ENCODE measurements at places on chromosomes 4 and X.

DNA sequence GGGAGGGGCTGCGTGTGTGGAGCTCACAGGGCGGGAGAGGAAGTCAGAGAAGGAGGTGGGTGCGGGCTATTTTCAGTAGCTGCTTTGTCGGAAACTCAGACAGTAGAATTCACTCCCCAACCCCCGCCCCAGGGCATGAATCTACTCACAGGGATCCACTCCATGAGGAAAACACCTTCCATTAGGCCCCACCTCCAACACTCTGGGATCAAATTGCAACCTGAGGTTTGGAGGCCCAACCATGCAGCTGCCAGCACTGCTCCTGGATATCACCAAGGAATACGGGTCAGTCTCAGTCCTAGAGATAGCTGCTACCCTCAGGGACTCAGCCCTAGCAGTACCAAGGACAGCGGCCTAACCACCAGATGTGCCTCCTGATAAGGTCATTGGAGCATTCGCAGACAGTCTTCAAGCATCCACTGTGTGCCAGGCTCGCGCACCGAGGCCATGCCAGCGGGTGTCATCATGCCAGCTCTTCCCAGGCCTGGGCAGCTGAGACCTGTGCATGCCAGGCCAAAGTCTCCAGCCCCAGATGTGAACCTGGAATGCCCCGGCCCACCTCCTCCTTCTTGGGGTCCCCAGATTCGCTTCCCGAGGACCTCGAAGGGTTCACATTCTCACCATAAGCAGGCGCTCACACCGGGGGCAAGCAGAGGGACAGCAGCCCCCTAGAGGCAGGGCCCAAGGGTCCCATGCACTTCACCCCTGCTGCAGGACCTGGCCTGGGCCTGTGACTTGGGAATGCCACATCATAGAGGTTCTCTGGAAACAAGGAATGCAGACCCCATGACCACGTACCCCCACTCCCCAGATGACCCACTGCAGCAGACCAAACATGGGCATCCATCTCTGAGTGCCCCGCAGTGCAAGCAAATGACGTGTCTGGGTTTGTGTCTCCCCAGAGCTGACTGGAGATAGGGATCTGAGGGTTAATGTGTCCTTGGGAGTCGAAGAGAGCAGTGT is 102.3 kb downstream of the ADRA2C start:
- no peak for DNase-seq

- no peak for DNase-seq
These were observed 190.6 kb upstream of the SPRY1 start for GRCh38 chr4:123206016-123206415.

DNA sequence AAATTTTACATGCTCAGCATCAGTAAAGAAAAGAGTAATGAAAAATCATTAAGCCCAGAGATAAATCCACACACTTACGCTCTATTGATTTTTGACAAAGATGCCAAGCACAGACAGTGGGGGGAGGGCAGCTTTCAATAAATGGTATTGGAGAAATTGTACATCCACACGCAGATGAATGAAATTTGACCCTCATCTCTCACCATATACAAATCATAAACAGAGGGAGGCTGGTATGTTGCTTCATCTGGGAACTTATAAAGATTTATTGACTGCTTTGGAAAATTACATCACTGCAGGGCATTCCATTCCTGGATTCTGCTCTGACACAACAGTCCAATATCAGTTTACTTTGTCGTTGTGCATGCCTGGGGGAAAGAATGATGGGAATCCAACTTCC is 58.4 kb upstream of the XAGE1A start:
- no peak for DNase-seq

GRCh38 chr4:95625020-95625419 is 76.2 kb upstream of the UNC5C start:
- no peak for DNase-seq

- no peak for DNase-seq
These were observed 119.3 kb upstream of the STS start for GRCh38 chrX:7028246-7028645.

- DNase-seq, result no peak
These were observed 881 bp downstream of the LRCH2 start for GRCh38 chrX:115232933-115233496.

DNA sequence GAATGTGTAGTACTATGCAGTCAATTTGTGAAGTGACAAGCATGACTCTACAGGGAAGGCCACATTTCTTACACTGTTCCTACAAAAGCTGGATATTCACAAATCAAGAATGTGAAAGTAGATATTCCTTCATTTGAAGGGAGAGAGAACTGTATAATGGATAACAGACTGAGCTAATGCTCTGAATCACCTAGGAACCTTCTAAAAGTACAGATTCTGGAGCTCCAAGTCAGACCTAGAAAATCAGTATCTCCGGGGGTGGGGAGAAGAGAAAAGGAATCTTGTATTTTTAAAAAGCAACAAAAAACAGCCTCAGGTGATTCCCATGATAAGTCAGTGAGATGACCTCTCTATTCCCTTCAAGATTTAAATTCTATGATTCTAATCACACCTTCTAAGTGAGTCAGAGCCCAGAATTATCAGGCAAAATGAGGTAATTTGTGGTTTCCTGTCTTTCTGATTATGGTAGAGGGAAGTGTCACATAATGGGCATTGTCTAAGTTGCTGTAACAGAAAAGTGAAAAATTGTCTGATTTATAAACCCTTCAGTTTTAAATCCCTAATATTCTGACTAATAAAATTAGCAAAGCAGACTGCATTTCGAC is 80.9 kb downstream of the IL21 start:
- no peak for DNase-seq

- no peak for DNase-seq
These were observed 153.2 kb downstream of the KLF8 start for GRCh38 chrX:56385336-56385735.

DNA sequence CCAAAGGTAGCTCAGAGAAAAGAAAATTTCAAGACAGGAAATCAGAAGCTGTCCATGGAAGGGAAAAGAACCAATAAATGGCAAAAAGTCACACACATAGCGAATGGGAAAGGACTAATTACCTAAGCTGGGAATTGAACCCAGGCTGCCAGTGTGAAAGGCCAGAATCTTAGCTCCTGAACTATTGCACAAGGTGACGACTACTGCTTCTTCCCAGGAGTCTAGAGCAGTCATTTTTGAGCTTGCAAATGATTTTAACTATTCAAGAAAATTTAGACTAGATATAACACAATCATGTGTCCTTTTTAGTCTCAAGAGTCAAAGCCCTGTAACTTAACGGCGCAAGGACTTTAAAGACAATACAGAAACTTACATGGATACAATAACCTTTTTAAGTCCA is 34.1 kb upstream of the ZNF81 start:
- no peak for DNase-seq
